ENCODE measurements at places on chromosomes 1 and 21. TPM values are rescaled to one million over a fixed set of nuclear protein-coding genes. Genes with fewer than 3 reads are reported as not detected.

The UTS2 gene
- not detected for total RNA-seq

The FAM3B gene
- total RNA-seq, result not detected

The ARTN gene
- total RNA-seq, result 0.25 TPM

The IBA57 gene
- total RNA-seq, result 10.3 TPM

The BMP8B gene
- total RNA-seq, result 0.12 TPM

The STX12 gene
- 34.3 TPM for total RNA-seq

The ST6GALNAC3 gene
- total RNA-seq, result 3.9 TPM
